NCI-H1417 (cell line): ENCODE measurements at places on chromosomes 2 and 18.

DNA sequence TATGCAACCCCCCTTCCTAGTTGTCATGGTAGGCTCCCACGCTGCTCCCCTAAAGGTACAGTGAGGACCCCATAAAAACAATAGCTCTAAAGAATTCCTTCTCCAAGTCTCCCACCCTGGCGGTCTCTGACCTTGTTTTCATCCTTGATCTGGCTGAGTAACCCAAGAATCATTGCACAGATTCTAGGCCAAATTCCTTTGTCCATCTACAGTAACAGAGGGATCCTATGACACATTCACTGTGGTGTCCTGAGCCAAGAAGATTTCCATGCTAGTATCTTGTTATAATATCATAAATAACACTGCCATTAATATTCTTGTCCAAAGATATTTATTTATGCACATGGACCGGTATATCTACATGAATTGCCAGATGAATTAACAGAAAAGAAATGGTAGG lies 240.2 kb downstream of the CYP26B1 start:
- DNase-seq = no peak

DNA sequence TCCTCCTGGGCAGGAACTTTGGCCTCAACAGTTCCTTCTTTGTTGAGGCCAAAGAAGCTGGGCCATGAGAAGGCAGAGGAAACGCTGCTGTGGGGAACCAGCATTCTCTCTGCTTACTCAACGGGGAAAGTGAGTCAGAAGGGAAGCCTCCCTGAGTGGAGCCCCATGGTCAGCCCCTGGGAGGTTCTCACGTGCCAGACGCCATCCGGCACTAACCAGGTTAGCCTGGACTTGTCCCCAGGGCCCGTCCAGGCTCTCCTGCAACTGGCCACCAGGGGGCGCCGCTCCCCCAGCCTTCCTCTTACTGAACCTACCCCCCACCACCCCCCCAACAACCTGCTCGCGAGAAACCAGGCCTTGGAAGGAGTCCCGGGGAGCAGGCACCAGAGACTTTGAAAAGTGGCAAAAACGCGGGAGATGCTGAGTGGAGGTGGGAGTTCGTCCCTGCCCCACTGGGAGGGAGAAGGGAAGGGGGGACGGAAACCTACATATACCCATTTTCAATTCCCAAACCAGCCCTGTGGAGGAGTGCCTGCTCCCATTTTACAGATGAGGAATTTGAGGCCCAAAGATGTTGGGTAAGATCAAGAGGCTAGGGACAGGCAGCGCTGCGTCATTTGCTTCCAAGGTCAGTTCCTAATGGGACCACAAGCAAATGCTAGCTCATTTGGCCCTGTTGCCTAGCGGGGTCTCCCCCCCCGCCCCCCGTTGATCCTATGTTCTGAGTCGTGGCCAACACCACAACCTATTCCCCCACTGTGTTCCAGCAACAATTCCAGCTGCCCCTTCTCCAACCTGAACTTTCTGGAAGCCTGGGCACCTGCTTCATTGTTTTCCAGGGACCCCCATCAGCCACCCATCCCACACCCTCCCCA lies 20.0 kb downstream of the TEX44 start:
- peak; percentile 83 for DNase-seq

- peak; percentile 31 for DNase-seq
These were observed 119.2 kb downstream of the PAX3 start for GRCh38 chr2:222179592-222179991.

GRCh38 chr2:222610746-222611145 lies 45.1 kb downstream of the FARSB start:
- DNase-seq = no peak

GRCh38 chr2:239225371-239225851 lies 175.4 kb downstream of the HDAC4 start:
- peak; percentile 86 for DNase-seq

- no peak for DNase-seq
These were observed 26.7 kb downstream of the PTPN2 start for GRCh38 chr18:12857215-12857905.

- DNase-seq = no peak
These were observed 35.3 kb downstream of the CRACDL start for GRCh38 chr2:98900721-98901120.

- DNase-seq = no peak
These were observed 544.3 kb downstream of the METTL4 start for GRCh38 chr18:2027016-2027415.

- no peak for DNase-seq
These were observed 902.8 kb downstream of the EPHA4 start for GRCh38 chr2:220669324-220669723.

GRCh38 chr2:41764919-41765318 lies 282.9 kb upstream of the PKDCC start:
- DNase-seq = no peak

DNA sequence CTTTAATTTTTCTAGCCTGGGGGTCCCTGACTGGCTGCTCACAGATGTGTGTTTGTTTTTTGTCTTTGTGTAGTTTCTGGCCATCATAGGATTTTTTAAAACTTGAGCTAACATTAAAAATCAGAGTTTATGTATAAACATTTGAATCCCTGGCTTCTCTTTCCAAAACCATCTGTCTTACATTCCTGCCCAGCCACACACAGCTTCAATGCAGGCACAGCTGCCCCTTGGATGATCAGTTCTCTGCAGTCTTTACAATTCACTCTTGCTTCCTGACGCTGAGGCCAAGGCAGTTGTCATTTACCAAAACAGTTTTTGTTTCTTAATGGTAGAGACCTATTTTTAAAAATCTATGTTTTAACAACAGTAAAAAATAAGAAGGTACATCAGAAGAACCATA lies 169.2 kb upstream of the LRRTM1 start:
- DNase-seq = no peak

DNA sequence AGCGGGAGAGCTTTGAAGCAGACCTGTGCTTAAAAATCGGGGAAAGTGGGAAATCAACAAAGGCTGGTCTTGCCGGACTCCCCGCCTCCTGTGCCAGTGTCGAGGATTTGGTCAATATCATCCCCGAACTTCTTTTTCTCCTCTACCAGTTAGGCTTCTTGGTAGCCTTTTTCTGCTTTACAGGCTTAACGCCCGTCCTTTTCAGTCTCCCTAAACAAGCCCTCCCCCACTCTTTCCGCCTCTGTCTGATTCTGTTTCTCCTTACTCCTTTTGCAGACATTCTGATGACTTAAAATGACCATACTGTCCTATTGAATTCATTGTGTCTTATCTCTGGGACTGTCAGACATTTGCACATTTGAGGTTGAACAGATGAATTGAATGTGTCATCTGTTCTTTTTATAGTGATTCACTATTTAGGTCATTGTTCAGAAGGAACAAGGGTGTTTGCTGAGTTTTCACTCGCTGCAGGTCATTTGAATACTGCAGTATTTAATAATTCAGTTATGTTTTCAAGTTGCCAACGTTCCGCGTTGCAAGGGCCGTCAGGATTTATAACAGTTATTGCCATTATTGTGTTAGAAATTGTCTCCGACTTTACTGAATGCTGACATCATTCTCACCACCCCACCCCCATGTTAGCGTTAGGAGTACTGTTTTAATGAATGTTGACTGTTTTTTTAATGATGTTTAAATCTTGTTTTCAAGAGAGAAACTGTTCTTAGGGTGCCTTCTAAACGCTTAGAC lies 1.1 kb downstream of the ITGAV start:
- DNase-seq = peak; percentile 44

DNA sequence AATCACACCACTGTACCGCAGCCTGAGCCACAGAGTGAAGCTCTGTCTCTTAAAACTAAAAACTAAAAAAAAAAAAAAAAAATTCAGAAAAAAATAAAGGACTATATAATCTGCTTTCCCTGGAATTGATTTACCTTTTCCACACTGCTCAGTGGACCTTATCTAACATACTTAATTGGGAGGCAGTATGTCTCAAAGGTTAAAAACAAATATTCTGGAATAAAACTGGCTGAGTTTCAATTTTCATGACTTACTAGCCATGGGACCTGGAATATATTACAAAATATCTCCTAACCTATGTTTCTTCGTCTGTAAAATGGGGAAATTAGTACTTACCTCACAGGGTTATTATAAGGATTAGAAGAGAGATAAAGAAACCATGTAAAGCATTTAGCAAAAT lies 11.8 kb downstream of the NCKAP1 start:
- DNase-seq = peak; percentile 32

GRCh38 chr2:153488072-153488471 lies 9.5 kb upstream of the RPRM start:
- DNase-seq = no peak

DNA sequence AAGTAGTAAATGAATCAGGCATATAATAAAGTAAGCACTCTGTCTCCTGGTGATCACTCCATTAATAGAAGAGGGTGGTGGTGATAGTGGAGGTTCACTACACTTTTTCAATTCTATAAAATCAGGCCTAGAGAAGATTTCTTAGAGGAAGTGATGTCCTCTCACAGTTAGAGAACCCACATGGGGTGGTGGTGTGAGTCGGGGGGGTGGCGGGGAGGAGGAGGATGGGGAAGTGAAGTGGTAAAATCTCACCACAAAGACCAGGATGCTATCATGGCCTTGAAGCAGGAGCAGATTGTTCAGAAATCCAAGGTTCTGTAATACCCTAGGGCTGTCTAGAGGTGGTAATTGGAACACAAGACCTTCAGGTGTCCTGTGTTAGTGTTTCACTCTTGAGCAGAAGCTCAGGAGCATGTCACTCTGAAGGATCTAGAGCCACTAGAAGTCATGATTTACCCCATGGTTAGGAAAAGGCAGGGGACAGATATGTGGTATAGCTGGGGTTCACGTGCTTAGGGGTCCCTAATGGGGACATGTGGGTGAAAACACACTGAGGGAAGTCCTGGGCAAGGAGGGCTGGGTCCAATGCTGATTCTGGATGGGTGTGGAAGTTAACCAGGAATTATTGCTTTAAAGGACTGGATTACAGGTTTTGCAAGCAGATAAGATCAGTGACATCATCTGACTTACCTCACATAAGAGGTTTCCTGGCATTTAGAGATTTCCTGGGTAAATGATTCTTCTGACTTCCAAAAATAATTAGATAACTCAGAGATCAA lies 31.0 kb downstream of the RNF125 start:
- no peak for DNase-seq

- no peak for DNase-seq
These were observed 68.1 kb downstream of the ADNP2 start for GRCh38 chr18:80177128-80177527.

GRCh38 chr18:12309683-12310198 lies 1.7 kb downstream of the TUBB6 start:
- DNase-seq = no peak

- no peak for DNase-seq
These were observed 843.6 kb downstream of the SUCLG1 start for GRCh38 chr2:83615511-83615910.

GRCh38 chr2:46828491-46829230 lies 86.9 kb downstream of the MCFD2 start:
- DNase-seq = no peak

GRCh38 chr2:178484245-178485041 lies 4.2 kb downstream of the PLEKHA3 start:
- DNase-seq = peak; percentile 50

DNA sequence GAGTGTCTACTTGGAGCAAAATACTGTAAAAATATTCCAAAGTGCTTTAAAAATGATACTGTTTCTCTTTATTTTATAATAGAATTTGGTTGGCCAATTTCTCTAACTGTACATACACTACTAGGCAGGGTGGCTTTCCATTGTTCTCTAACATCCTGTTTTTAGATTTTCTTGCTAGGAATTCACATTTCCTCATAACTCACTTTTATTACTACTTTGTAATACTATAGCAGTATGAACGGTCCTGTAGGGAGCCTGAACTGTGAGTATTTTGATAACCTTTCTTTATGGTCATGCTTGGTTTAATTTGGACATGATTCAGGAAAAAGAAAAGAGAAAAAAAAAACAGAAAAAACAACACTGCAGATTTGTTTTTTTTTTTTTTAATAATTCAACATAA lies 37.8 kb downstream of the GCG start:
- no peak for DNase-seq

GRCh38 chr2:199883474-199884212 lies 27.4 kb upstream of the C2orf69 start:
- DNase-seq = no peak

GRCh38 chr2:76940559-76940958 lies 581.6 kb downstream of the LRRTM4 start:
- no peak for DNase-seq

DNA sequence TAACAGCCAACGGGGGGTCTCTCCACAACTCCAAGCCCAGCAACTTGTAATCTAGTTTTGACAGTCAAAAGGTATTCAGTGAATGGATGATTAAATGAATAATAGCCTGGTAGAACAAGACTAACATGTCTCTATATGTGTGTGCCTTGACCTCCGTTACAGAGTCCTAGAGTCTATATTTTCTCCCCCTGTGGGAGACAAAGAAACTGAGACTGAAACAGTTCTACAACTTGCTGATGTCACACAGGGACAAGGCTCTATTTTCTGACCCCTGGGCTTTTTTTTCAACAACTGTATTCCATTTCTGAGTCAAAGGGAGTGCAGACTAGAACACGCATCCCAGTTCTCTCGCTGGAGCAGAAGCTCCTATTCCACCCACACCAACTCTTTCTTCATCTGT lies 223.6 kb upstream of the AGAP1 start:
- DNase-seq = no peak

DNA sequence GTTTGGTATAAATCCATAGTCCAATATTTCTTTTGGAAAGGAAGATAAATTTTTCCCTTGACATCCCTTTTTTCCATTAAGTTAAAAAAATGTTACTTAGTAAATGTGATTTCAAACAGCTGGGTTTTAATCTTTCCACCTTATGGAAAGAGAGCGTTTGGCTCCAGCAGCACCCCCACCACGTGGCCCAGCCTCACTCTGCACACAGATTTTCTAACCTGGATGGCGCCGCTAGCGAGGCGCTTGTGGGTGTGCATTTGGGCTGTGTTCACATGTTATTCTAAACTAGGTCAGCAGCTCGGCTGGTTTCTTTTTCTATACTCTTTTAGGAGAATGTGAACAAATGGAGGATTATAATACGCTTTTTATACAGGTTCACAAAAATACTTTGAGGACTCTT lies 218.0 kb downstream of the LDLRAD4 start:
- DNase-seq = no peak

DNA sequence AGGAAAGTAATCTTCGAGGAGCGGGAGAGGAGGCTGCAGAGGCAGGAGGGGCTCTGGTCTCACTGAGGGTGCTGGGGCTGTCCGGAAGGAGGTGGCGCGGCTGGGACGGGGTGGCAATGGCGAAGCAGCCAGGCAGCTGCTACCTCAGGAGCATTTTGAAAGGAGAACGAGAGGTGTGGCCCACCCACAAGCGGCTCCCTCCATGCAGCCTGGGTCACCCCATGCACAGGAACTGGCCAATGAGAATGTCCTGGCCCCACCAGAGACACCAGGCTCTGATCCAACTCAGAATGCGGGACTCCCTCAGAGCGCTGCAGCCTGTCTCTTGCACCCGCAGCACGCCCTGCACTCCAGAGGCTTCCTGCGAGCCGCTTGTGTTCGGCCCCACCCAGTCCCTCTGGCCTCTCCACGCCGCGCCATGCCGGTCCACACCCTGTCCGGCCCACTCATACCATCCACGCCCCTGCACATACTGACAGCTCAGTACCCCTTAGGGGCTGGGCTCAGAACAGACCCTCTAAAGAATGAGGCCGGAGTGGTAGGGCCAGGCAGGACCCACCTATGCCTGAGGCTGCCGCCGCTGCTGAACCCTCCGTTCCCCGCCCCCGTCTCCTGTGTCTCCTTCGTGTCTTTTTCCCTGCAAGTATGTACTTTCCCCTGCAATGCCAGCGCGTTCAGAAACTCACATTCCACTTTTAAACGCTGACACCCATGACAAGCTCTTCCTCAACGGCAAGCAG lies 6.4 kb upstream of the BOK start:
- no peak for DNase-seq
